ENCODE measurements at places on chromosomes 5 and 9.

- no peak for DNase-seq
Measured at GRCh38 chr5:143898381-143898780, 86.4 kb downstream of the HMHB1 start.

- DNase-seq, result peak; percentile 57
Measured at GRCh38 chr9:5557606-5558587, 47.6 kb downstream of the PDCD1LG2 start.

DNA sequence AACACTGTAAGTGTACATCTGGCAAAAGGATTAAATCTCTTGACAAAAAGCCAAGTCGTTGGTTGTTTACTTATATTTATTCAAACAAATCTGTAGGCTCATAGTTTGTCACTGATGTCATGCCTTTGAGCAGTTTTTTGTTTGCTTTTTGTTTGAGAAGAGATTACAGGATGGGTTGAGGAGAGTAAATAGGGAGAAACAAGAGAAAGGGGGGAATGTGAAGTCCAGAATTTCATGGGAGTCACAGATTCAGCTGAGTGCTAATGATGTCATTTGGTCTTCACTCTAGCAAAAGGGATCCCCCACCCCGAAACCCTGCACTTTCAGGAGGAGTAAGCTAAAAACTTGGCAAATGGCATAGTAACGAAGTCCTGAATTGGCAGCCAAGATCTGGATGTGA is 337.4 kb downstream of the GLIS3 start:
- DNase-seq, result no peak

GRCh38 chr9:91246846-91247245 is 114.9 kb downstream of the AUH start:
- no peak for DNase-seq
